ENCODE measurements at places on chromosomes 3 and 15. TPM values are rescaled to one million over a fixed set of nuclear protein-coding genes. Genes with fewer than 3 reads are reported as not detected.
A peak's percentile ranks its signal among the peaks of the same experiment; 100 is the strongest.

AHSG gene
- 0.53 TPM for total RNA-seq

GRCh38 chr15:67091071-67091979, 25.9 kb downstream of the SMAD3 start:
- no peaks in the 10 kb centered on the region for H3K4me1 ChIP-seq
- no peak overlapping the region for H3K4me3 ChIP-seq
- DNase-seq: peak; percentile 78

DNA sequence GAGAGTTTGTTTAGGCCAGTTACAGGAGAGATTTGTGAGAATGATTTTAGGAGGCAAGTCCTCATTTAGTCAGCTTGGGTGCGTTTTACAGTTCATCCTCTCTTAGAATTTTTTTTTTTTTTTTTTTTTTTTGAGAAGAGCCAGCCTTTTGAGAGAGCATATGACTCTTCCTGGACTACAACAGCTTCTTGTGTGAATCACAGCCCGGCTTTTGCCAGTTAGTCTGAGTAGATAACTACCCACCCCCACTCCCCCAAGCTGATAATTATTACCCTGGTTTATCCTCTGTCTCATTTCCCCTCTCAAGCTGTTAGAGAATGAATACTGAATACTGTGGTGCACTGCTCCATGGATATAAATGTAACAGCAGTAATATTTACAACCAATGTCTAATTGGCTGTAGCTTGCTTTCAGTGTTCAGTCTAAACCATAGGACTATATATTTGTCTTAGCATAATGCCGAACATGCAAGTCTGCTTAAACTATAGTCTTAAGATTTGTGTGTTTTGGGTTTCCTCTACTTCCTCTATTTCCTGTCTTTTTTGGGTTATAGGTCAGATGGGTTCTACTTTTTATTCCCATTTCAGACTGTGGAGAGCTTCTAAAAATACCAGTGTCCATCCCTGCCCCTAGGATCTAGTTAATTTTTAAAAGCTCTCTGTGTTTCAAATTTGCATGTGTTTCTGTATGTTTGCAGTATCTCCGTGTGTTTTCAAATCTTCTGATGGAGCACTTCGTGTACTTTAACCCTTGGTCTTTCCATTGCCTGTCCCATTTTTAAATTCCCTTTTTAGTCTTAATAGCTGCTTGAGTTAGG, 8.0 kb downstream of the CHD2 start:
- peaks cover 17% of the 10 kb centered on the region for H3K4me1 ChIP-seq
- peak; percentile 82 for DNase-seq
- peak overlapping the region; percentile 97 for H3K27ac ChIP-seq
- peak overlapping the region; percentile 6 for H3K4me3 ChIP-seq
- no peaks in the 10 kb centered on the region for H3K36me3 ChIP-seq

DNA sequence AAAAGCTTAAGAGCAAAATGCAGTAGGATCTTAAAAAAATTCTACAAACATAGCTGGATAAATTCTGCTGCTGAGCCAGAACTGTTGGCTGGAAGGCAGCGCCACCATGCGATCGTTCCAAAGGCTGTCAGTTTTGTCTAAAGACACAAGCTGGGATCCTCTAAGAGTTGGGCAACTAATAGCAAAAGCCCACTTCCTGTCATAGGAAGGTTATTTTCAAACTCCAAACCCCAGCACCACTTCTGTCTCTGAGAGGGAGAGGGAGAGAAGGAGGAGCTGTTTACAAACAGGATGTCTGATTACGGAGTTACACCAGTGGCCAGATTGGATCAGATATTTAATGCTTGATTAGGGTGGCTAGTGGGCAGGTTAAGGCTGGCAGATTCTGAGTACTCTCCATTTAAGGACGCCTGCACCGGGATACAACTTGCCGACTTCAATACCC, 44.0 kb downstream of the EIF4E3 start:
- no peak overlapping the region for H3K27ac ChIP-seq
- no peaks in the 10 kb centered on the region for H3K36me3 ChIP-seq
- no peak overlapping the region for H3K4me3 ChIP-seq
- no peaks in the 10 kb centered on the region for H3K27me3 ChIP-seq

DNA sequence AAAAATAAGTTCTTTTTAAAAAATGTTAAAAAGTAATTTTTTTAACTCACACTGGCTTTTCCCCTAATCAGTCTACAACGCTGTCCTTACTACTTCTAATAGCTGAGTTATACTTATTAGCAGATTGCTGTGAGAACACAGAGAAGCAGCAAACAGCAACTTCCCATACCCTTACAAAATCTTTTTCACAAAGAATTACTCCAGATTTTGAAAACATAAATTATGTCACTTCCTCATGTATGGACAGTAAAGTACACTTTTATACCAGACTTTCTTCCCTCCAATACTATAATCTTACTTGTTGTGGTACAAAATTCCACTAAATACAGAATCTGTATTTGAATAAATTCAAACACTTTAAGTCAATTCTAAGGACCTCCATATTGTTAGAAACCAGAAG, 2.1 kb downstream of the PHC3 start:
- DNase-seq: no peak
- H3K27ac ChIP-seq: no peak overlapping the region
- peak overlapping the region; percentile 85 for H3K4me3 ChIP-seq
- no peaks in the 10 kb centered on the region for H3K27me3 ChIP-seq
- no peaks in the 10 kb centered on the region for H3K4me1 ChIP-seq

DNA sequence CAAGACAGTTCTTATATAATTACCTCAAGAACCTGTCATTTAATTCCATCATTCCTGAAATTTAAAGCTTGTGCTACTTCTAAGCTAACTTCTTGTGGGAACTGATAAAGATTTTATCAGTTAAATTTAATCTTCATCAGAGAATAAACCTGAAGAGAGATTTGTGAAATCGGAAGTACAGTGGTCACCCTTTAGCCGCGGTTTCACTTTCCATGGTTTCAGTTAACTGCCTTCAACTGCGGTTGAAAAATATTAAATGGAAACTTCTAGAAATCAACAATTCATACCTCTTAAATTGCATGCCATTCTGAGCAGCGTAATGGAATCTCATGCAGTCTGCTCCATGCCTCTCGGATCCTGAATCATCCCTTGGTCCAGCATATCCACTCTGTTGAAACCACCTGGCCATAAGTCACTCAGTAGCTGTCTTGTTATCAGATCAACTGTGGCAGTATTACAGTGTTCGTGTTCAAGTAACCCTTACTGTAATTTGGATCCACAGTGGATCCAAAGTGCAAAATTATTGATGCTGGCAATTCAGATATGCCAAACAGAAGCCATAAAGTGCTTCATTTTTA, 626.1 kb downstream of the CADM2 start:
- no peaks in the 10 kb centered on the region for H3K4me1 ChIP-seq
- DNase-seq: no peak
- no peak overlapping the region for H3K4me3 ChIP-seq
- H3K27me3 ChIP-seq: no peaks in the 10 kb centered on the region
- no peaks in the 10 kb centered on the region for H3K36me3 ChIP-seq

- no peak for DNase-seq
- H3K36me3 ChIP-seq: peaks cover 93% of the 10 kb centered on the region
- H3K27ac ChIP-seq: no peak overlapping the region
Observed at GRCh38 chr3:15246186-15246585, 40.1 kb downstream of the CAPN7 start.

All from ascending aorta (tissue), 2 donors.